ENCODE measurements at places on chromosomes 3 and 15.

GRCh38 chr3:105158286-105158685, 208.4 kb upstream of the ALCAM start:
- peak; percentile 76 for DNase-seq

GRCh38 chr3:147383617-147384016, 22.7 kb downstream of the ZIC4 start:
- DNase-seq, result no peak

- no peak for DNase-seq
These were observed 97.9 kb upstream of the EIF1B start for GRCh38 chr3:40211579-40211978.

DNA sequence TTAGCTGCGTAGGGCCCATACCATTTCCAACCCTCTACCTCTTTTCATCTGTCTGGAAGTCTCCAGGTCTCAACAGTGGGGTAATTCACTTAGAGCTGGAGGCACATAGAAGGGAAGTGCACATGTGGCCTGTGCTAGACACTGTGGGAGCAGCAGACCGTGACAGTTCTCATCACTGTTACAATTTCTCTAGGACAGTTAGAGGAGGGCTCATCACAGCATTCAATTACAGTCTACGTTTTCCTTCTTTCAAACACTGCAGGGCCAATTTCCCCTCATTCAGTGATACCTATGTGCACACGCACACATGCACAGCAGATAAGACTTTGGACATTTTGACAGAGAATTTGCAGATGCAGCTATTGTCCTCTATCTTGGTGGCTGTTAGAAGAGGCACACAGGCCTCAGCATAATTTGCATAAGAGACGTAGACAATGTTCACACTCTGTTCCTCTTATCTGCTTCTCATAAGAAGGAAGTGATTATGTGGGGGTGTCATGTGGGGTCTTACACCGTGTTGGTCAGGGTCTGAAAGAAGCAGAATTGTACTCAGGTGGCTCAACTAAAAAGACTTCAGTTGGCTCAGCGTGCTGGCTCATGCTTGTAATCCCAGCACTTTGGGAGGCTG, 12.6 kb upstream of the HRG start:
- no peak for DNase-seq

GRCh38 chr15:25691544-25692430, 171.3 kb downstream of the ATP10A start:
- peak; percentile 5 for DNase-seq

Measured in MV-4-11 (cell line).